ENCODE measurements at places on chromosomes 2 and 18.

DNA sequence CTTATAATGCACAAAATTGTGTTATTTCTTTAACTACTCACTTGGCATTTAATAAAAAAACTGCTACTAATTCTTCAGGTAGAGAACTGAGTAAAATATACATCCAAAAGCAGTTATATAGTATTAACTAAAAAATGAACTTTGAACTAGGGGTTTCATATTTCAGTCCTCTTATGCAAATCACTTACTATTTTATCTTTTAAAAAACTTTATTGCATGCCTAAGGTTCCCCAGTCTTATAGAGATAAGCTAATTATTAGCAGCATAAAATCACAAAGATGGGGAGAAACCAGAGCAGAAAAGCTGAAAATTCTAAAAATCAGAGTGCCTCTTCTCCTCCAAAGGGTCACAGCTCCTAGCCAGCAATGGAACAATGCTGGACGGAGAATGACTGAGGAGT is 228.0 kb downstream of the CALCRL start:
- DNase-seq, result no peak

GRCh38 chr18:62715759-62716615 is 646 bp downstream of the PHLPP1 start:
- no peak for DNase-seq

DNA sequence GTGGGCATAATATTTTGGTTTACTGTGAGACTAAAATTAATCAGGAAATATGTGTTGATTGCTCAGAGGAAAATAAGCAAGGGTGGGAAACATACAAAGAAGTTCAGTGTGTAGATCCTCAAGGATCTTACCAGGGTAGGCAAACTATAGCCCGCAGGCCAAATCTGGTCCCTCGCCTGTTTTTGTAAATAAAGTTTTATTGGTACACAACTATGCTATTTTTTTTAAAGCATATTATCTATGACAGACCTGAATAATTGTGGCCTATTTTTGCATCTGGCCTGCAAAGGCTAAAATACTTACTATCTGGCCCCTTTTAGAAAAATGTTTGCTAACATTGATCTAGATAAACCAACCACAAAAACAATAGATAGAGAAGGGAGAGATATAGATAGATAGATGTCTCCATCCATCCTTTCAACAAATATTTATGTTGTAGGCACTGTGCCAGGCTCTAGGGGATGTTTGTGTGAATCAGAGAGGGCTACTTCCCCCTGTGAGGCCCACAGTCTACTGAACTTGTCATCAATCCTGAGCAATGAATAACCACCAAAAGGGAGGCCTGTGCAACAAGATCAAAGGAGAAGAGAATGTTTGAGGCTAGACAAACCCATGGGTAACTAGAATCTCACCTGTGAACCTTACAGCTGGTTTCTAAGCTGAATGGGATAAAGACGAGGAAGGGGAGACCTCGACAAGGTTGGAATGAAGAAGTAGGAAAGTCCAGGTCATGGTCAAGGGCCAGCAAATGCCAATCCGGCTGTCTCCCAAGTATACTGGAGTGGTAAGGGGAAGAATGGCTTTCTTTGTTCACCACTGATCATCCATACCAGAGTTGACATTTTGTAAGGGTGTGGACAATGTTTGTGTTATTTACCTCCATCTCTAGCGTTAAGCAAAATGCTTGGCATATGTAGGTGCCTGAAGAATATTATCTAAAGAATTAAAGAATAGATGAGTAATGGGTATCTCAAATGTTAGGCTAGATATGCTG is 23.6 kb downstream of the ALPK2 start:
- DNase-seq, result no peak

DNA sequence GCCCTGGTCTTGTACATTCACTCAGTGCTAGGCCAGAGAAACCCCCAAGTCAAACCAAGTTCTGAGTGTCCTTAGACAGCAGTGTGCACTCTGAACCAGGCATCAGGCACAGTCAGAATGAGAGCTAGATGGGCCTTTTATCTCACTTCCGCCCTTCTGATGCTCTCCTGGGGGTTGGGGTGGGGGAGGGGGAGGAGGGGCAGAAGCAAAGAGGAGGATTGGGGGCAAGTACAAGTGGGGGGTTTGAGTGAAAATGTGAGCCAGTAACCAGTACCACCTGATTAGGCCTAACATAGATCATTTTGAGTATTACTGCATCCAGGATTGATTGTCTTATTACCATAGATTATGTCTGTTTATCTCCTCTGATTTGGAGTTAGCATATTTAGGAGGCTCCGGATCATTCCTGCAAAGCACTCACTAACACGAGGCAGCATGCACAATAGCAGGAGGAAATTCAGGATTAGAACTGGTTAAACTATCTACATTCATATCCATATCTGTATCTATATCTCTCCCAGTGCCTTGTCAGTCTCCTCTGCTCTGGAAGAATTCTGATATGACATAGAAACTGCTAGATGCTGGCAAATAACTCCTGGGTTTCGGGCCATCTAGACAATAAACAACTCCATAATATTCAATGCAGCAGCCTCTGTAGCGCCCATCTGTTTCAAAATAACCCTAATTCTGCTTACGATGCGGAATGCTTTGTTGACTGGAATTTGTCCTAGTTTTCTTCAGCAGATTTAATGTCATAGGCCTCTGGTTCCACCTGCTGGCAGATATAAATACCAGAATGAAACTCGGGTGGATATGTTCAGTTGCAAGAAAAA is 149.1 kb downstream of the RHBDD1 start:
- peak; percentile 44 for DNase-seq

DNA sequence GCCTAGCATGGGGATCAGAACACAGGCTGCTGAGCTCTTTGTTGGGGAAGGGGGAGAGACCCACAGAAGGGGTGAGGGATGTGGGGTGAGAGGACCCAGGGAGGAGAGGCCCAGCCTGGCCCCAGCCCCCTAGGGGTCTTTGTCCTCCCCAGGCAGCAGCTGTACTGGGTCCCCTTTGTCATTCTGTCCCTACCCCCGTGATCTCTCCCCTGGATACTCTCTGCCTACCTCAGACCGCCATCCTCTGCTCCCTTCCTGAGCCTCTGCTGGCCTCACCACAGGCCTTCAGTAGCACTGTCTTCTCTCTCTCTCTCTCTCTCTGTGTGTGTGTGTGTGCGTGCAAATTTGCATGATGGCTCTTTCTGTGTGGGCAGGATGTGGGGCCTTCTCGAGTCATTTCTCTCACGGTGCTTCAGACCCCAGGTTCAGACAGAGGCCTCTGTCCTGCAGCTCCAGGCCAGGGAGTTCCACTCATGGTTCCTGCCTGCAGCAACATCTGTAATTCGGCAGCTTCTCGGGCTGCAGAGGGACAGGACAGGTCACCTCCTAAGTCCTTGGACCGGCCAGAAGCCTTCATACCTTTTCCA is 1.4 kb downstream of the PSD4 start:
- DNase-seq, result no peak

- no peak for DNase-seq
Measured at GRCh38 chr2:127217470-127218325, 2.4 kb downstream of the CYP27C1 start.

GRCh38 chr2:67459761-67460160 is 62.6 kb downstream of the ETAA1 start:
- DNase-seq, result no peak

- DNase-seq, result no peak
Measured at GRCh38 chr2:106798826-106799552, 87.0 kb downstream of the ST6GAL2 start.

DNA sequence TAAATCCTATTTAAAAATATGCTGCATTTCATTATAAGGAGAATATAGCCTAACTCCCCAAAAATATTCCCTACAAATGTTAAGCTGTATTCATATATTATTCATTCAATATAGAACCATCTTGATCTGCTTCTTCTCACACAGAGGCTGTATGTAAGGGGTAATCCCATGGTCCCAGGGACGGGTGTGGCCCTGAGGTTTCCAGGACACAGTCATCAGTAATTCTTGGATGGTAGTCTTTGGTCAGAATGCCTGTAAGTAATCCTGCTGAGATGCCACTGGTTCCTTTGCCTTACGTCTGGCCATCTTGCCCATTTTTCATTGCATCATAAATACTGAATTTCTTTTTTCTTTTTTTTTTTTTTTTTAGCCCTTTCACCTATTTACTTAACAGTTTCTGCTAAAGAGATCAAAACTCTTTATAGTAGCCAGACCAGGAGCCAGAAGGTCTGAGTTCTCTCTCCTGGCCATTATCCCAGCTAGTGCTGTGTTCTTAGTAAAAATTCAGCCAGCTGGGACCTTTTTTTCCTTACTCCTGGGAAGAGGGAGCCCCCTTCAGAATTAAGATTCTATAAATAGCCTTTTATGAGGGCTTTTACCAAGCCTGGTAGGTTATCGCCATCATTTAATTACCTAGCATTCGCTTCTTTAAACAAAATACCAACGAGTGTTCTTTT is 134.9 kb downstream of the SOX11 start:
- no peak for DNase-seq

GRCh38 chr2:145984580-145984979 is 1464.7 kb upstream of the ZEB2 start:
- DNase-seq, result peak; percentile 89

GRCh38 chr18:44309185-44309584 is 371.5 kb upstream of the SETBP1 start:
- no peak for DNase-seq

- DNase-seq, result no peak
Measured at GRCh38 chr18:36655074-36655473, 173.7 kb downstream of the TPGS2 start.

DNA sequence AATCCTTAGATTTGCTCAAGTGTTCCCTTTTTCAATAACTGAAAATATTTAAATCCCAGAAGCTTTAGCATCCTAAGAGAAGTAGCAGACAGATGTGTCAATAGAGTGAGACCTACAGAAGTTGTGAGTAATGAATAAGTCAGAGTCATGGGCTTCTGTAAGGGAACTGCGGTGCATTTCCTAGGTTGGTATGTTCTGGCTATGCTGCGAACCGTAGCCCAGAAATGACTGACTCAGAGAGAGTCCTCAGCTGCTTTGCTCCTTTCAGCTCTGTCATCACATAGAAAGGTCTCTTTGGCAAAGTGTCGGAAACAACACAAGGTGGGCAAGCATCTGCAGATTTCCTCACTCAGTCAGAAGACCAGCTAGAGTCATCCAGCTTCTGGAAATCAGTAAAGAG is 297.1 kb downstream of the ARHGAP15 start:
- DNase-seq, result peak; percentile 31

- no peak for DNase-seq
Measured at GRCh38 chr18:3120356-3120755, 99.4 kb downstream of the MYOM1 start.

DNA sequence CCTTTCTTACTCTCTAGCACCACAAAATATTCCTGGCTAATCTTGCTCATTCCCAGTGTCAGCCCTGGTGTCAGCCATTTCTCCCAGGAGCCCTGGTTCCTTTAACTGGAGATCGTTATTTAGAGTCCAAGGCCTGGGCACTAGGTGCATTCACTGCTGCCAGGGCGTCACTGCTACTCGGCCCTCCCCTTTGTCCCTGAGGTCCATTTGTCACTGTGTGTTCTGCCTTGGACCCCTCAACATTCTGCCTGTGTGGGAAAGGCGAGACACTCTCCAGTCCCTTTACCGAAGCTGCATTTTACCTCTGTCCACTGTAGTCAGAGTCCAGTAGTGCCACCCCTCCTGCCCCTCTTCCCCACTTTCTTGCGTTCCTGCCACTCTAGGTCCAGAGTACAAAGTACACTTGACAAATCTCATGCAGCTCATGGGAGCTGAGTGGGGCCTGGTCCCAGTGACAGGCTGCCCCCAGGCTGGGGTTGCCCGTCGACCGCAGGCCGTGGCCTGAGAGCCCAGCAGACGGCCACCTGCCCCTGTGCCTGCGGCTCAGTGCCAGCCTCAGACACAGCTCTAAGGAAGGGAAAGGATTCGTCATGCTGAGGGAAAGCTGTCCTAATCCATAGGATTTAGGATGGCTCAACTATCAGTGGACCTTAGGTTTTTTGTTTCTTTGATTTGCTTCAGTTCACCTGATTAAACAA is 52.1 kb downstream of the COPS8 start:
- no peak for DNase-seq

DNA sequence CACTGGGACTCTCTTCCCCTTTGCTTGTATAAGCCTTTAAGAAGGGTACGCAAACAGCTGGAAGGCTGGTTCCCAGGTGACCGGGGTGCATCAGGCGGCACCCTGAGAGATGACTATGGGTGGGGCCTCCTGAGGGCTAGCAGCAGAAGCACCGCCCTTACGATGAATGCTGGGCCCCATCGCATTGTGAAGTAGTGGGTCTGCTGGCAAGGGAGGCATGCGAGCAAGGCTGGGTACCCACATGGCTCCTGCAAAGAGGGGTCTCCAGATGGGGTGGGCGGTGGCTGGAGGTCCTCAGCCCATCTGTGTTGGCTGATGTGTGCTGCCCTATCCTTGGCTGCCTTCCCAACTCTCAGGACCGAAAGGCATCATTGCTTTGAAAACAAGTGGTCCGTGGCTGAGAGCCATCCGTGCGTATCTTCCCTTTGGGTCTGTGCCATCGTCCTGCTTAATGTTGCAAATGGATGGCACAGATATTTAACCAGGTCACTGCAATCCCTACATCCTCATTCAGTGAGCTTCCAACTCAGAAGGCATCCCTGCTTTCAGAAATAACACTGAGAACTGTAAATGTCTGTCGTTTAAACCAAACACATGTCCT is 83.5 kb upstream of the GPC1 start:
- DNase-seq, result no peak

DNA sequence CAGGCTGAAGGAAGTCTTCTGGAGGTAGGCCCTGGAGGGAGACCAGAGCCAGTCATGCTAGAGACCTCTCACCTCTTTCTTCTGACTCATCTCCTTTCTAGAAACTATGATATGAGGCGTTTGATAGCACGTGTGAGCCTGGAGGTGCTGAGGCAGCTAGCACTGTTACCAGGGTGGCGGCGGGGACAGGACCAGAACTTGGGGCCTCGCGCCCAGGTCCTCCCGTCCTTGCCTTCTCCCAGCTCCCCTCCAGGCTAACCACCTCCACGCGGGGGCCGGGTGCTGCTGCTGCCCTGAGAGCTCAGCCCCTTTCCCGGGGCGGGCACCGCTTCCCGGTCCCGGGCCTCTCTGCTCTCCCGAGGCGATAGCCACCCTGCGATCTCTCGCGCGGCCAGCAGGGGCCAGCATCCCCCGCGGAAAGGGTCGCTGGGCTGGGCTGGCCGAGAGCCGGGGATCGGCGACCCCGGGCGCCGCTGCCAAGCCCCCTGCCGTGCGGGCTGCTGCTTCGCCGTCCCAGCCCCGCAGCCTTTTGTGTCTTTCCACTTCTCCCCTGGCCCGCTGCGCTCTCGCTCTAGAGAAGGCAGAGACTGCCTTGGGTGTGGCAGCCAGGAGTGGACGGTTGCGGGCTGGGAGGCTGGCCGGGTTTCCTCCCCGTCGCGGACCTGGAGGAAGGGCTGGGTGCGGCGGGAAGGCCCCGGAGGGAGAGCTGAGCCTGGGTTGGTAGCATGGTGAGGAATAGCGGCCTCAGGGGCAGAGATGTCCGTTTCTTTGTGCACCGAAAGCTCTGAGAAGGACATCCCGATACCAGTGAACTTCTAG is 49.1 kb downstream of the TMEM17 start:
- no peak for DNase-seq

DNA sequence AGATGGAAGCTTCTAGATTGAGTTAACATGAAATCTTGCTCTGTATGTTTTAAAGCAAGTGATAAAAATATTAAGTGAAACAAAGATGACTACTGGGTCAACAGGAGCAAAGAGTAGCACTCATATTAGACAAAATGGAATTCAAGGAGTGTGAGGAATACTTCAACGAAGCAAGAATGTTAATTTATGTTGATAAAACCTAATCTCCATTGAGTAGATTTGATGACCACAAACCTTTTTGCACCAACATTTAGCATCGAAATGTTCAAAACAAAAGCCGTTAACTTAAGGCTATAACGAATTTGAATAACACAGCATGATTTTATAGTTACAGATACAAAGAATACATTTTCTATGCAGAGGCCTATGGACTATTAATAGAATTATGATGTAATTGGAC is 35.7 kb downstream of the MRPS9 start:
- DNase-seq, result no peak

GRCh38 chr2:216989340-216990129 is 129.7 kb upstream of the TNP1 start:
- peak; percentile 8 for DNase-seq

All from retinal pigment epithelial cell (primary cell).